NCI-H2081 treated with DMSO at 0.1 percent for 48 hours (cell line): ENCODE measurements at places on chromosomes 3 and 15.

DNA sequence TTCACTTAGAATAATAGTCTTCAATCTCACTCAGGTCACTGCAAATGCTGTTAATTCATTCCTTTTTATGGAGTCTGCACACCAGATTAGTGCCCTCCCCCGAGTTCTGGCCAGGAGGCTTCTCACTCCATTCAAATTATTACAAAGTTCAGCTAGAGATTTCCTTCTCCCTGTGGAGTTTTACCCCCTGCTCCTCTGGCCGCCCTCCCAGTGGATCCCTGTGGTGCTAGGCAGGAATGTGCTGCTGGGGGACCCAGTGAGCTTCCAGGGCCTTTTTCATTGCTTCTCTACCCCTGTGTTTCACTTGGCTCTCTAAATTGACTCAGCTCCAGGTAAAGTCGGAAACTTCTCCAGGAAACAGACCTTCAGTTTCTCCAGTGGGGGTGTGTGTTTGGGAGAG is 42.7 kb upstream of the CD200R1L start:
- DNase-seq = no peak

DNA sequence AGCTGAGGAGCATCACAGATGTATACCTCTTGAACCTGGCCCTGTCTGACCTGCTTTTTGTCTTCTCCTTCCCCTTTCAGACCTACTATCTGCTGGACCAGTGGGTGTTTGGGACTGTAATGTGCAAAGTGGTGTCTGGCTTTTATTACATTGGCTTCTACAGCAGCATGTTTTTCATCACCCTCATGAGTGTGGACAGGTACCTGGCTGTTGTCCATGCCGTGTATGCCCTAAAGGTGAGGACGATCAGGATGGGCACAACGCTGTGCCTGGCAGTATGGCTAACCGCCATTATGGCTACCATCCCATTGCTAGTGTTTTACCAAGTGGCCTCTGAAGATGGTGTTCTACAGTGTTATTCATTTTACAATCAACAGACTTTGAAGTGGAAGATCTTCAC is 3.0 kb downstream of the CCR8 start:
- DNase-seq = no peak

DNA sequence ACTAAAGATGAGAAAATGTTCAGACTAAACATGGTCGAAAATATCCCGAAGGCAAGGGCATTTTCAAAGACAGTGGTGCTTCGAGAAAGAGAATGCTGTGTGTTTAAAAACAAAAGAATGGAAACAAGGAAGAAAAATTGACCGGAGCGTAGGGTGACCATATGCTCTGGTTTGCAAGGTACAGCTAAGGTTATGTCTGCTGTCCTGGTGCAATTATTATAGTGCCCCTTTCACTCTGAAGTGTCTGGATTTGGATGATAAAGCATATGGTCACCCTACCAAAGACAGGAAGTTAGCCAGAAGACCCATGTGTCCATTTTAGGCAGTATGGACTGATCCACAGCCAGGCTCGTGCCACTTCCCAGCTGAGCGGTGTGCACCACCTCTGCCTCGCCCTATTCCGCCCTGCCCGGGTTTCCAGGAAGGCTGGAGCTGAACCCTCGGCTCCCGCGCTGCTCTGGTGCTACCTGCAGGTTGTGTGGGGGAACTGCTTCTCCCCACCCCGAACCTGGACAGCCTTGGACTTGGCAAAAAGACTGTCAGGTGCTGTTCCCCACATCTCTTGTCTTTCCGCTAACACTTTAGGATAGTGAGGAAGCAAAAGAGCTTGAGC is 25.2 kb downstream of the GOLGA6D start:
- DNase-seq = no peak

GRCh38 chr3:136898954-136899353 is 36.9 kb downstream of the NCK1 start:
- DNase-seq = no peak

DNA sequence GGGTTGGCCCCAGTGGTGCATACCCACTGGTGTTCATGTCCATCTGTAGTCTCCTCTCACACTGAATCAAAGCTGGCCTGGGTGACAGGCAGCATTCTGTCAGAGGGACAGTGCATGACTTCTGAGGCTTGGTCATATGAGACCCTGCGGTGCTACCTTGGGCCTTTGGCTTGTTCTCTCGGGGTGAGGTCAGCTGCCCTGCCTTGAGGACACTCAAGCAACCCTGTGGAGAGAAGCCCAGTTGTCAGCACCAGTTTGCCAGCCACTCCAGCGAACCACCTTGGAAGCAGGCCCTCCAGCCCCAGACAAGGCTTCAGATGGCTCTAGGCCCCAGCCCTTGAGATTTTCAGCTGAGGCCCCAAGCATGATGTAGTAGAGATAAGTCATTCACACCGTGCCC is 16.9 kb upstream of the RAB7A start:
- DNase-seq = no peak

- no peak for DNase-seq
These were observed 5.2 kb downstream of the CCNL1 start for GRCh38 chr3:157154563-157155330.

DNA sequence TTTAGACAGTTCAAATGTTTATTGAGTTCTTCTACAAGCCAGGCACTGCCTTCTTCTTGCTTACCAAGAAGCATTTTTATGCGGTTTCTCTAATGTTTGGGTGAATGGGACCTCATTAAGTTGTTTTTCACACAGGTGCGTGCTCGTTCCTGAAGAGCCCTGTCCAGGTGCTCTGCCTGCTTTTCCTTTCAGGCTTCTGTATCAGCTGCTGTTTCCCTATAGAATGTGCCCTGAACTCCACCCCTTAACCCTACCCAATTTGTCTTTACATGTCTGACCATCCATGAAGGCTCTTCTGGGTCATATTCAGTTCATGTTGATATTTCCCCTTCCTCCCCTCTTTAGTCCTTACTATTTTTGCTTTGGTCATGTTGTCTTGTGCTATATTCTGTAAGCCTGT is 22.4 kb upstream of the GOLGA6L10 start:
- no peak for DNase-seq

DNA sequence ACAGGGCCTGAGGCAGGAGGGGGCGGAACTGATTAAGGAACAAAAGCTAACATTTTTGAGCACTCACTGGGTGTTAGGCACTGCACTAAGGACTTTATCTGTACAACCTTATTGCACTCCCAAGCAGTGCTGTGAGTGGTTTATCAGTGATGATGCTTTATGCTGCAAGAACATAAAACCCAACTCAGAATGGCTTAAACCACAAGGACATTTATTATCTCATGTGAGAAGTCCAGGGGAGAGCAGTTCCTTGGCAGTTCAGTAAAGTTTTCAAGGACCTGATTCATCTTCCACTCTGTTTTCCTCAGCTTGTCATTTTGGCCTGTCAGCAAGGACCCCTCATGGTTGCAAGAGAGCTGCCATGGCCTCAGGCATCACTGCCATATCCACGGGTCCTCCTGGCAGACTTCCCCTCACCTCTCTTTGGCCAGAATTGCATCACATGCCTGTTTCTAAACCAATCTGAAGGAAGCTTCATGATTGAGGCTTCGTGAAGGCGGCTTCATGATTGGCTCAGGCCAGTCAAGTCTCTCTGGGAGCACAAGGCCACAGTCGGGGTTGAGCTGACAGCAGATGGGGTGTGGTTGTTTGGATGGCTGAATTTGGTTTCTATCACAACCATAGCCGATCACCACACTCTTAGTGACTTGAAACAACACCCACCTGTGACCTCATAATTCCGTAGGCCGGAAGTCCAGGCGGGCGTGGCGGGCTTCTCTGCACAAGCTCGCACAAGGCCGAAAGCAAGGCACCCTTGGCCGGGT is 15.8 kb downstream of the EFCC1 start:
- DNase-seq = no peak

GRCh38 chr3:3015185-3016089 is 94.7 kb downstream of the IL5RA start:
- peak; percentile 1 for DNase-seq

GRCh38 chr3:56904552-56905215 is 102.9 kb upstream of the ARHGEF3 start:
- no peak for DNase-seq

DNA sequence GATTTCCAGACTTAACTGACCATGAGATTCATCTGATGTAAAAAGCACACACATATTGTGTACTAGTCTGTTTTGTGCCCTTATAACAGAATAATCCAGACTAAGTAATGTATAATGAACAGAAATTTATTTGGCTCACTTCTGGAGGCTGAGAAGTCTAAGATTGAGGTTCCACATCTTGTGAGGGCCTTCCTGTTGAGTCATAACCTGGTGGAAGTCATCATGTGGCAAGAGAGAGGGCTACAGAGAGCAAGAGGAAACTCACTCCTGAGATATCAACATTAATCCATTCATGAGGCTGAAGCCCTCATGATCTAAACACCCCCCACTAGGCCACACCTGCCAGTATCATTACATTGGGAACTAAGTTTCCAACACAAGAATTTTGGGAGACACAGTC is 977.6 kb downstream of the MCTP2 start:
- DNase-seq = no peak

- no peak for DNase-seq
These were observed 166.1 kb downstream of the GABRG3 start for GRCh38 chr15:27137127-27137526.

DNA sequence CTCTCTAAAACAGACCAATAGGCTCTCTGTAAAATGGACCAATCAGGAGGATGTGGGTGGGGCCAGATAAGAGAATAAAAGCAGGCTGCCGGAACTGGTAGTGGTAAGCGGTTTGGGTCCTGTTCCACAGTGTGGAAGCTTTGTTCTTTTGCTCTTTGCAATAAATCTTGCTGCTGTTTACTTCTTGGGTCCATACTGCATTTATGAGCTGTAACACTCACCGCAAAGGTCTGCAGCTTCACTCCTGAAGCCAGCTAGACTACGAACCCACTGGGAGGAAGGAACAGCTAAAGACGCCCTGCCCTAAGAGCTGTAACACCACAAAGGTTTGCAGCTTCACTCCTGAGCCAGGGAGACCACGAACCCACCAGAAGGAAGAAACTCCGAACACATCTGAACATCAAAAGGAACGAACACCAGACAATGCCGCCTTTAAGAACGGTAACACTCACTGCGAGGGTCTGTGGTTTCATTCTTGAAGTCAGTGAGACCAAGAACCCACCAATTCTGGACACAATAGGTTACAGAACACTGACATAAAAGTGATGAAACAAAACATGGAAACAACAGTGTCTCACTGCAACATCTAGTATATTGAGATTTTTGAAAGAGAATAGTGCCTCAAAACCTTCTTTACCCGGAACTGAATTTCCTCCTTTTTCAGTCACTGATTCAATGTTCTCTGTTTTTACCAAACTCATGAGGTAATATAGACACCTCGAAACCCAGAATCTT is 28.8 kb upstream of the PLSCR2 start:
- no peak for DNase-seq

- DNase-seq = no peak
These were observed 12.6 kb downstream of the GHRL start for GRCh38 chr3:10280177-10280529.

DNA sequence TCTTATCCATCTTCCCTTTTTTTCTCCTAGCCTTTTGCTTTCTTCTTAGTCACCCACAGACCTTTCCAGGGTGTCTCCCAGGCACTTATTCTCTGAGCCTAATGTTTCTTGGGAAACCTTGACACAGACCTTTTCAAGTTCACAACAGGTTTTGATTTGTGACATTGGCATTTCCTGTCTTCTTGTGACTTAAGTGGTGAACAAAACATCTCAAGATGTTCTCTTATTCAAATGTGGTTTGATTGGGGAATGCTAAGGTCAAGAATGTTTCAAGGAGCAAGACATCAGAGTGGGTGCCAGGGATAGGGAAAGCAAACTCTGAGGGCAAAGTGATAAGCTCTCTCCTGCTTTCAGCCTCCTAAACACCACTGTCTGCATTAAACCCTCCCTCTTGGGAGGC is 68.2 kb upstream of the GSK3B start:
- no peak for DNase-seq

GRCh38 chr3:126146525-126147146 is 33.8 kb downstream of the ALDH1L1 start:
- no peak for DNase-seq

DNA sequence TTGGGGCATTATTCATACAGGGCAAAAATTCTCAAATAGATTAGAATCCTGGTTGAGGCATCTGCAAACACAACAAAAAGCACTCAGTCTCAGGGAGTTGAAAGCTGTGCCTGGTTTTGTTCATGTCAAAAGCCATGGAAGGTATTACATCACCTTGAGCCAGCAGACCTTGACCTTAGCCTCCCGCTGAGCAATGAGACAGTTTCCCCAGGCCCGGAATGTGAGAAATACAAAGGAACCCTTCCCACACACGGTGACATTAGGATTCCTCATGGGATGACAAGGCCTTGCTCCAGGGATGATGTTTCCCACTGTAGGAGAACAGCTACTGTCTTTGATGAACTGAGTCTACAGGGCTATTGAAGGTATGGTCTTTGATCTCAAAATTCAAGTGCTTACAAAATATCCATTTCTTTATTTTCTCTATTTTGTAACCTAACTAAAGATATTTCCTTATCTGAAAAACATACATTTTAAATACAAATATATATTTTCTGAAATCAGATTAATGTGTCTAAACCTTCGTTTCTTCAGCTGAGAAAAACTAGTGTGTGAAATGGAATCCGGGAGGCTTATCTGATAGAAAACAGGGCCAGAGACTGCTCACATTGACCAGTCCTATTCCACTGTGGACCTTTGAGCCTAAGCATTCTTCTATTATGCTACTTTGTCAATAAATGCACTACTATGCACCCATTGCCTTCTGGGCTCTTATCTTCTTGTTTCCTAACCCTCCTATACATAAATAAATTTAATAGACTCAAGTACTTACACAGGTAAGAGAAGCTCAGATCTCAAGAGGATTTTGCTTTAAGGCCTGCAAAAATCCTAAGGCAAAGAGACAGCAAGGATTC is 298.2 kb downstream of the KBTBD8 start:
- no peak for DNase-seq

GRCh38 chr3:126522363-126522788 is 1.6 kb upstream of the CHST13 start:
- no peak for DNase-seq

DNA sequence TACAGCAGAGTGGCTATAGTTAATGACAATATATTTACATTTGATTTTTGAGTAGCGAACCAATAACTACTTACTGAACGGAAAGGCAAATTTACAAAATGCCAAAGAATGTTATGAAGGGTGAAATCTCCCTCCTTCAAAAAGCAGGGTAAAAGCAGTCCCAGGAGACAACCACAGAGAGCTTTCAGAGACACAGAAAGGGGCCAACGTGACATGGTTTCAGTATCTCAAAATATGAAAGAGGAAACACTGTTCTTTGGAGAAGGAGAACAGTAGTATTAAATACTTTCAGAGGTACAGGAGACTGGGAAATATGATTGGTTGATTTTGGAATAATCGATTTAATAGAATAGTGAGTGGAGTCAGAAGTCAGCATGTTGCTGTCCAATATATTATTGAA is 52.3 kb upstream of the ROBO1 start:
- no peak for DNase-seq

DNA sequence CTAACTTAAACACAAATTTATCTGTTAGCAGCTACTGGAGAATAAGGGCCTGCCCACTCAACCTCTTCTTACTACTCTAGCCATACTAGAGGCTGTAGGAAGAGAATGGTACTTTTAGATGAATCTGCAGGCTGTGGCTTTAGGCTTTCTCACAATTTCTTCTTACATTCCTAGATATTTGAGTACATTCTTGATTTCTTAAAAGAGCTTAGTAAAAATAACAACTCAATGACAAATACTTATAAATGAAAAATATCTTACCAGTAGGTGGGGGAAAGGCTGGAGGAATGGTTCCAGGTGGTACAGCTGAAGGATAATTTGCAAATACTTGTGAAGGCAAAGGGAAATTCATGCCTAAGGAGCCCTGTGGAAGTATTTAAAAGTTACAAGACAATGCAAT is 92.9 kb upstream of the GK5 start:
- no peak for DNase-seq
